ENCODE measurements at places on chromosomes 1 and 21.

- no peak for DNase-seq
These were observed 492 bp upstream of the PGM1 start for GRCh38 chr1:63592536-63593302.

GRCh38 chr1:59261537-59261936 is 35.4 kb upstream of the FGGY start:
- no peak for DNase-seq

DNA sequence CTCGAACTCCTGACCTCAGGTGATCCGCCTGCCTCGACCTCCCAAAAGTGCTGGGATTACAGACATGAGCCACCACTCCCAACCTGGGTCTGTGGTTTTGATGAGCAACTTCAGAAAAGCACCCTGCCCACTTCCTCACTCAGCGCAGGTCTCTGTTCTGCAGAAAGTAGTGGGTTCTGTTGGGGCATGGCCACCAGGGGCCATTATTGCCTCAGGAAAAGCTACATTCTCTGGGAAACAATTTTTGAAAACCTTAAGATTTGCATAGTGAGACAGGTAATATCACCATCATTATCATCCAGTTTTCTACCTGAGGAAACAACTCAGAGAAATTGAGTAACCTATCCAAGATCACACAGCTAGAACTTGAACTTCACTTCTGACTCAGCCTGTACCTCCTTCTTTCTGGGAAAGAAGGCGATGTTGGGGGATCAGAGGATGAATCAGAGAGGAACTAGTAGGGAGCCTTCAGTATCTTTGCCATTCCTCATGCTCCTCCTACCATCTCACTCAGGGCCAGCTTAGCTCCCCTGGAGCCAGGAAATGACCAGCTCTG is 7.1 kb upstream of the NES start:
- no peak for DNase-seq

- DNase-seq = no peak
These were observed 201.0 kb upstream of the CAMK1G start for GRCh38 chr1:209382231-209383100.

DNA sequence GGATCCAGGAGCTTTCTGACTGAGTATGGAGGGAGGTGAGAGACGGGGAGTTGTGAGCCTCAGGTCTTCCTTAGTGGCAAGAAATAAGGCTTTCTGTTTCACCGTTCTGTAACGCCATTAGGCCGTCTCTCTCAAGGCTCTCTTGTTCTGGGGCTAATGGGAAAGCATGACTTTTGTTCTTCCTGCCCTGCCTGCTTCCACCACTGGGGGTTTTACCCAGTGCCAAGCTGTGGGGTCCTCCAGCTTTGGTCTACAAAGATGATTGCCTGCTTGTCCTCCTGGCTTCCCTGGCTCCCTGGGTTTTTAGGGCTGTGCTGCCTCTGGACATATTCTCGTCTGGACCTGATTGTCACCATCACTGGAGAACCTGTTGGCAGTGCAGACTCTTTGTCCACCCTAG is 74.8 kb upstream of the TINAGL1 start:
- no peak for DNase-seq

DNA sequence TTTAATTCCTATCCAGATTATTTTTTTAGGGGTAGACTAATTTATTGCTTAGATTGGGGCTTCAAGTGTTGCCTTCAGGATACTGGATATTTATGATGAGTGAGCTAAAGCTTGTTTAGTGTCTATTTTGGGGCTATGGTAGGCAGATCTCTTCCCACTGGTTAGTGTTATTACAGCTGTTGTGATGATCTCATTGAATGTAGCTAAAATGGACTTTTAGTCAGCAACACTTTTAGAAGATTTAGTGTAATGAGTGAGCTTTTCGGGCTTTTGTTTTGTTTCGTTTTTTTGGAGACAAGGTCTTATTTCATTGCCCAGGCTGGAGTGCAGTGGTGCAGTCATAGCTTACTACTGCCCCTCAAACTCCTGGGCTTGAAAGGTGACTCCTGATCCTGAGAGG is 14.2 kb downstream of the THRAP3 start:
- no peak for DNase-seq

DNA sequence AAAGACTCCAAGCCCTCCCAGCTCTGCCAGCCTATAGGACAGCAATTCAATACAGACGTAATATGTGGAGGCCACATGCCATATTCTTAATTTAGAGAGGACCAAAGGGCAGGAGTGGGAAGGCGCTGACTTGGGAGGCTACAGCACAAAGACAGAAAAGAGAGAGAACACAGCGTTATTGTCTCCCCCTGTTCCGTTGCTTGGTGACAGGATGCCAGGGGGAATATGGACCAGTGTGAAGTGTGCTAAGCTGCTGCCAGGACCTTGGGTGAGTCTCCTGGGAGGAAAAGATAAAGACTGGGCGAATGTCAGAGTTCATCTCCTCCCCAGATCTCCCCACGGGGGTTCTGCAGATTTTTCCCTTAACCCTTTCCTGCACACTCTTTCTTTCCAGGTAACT is 102.1 kb upstream of the ADAR start:
- DNase-seq = no peak
